Right renal pelvis (tissue), 4 donors: ENCODE measurements at places on chromosomes 3 and 15.

DNA sequence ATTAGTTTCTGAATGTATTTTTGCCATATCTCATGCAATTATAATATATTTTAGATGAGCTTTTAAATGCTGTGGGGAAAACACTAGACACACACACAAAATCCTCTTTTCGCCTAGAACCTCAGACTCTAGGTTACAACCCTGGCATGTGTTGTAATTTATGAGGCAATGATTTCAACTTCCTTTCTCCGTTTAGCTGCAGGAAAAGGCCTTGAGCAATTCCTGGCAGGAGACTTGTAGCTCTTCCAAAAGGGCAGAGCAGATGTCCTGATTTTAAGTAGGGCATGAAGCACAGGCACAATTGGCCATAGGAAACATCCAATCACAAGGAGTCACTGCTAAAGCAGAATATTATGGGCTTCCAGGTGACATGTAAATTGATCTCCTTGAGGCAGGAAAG is 82.0 kb downstream of the GPR156 start:
- DNase-seq = peak; percentile 16

DNA sequence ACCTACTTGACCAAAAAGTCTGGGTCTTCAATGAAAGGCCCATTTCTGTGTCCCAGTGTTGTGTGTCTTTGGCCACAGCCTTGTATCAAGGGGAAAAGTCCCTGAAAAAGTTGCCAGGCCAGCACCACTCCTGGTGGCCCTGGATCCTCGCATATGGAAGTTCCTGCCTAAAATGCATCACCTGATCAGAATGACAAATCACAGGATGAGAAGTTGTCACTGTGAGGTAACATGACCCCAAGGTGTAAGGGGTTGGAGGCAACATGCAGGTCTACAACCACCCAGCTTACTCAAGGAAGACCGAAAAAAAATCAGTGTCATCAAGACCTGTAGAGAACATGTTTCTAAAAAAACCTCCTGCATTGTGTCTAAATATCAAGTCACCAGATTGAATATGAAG is 25.6 kb downstream of the PARP15 start:
- DNase-seq = no peak

DNA sequence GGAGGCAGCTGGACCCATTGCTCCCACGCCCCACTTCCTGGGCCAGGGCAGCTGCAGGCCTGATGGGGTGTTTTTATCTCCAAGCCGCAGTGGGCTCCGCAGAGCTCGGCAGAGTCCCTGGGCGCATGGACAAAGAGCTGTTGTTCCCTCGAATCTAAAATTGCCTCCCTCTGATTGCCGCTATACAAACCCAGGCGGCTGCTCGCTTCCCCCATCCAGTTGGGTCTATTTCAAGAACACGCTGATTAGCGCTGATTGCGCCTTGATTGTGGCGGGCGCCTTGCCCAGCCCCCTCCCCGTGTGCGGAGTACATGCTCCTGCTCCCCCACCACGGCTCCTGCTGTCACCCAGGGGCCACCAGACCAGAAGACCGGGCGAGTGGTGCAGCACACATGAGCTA is 43.4 kb upstream of the SLC6A1 start:
- no peak for DNase-seq

DNA sequence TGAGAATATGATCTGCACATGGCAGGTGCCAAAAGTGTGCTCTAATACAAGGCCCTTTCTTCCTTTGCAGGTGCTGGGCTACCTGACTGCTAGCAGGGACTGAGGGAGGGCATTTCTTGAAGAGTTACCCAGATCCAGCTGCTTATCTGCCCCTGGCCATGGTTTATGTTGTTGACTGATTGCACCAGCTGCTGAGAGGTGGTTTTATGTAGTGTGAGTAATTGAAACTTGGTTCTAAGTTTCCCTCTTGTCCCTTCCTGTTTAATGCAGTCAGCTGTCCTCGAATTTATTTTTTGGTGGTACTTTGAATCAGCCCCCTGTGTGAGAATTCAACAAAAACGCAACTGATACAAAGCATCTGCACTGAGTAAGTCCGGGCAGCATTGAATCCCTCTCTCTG is 288.3 kb upstream of the C2CD4B start:
- DNase-seq = no peak

GRCh38 chr3:110016235-110016815 is 679.0 kb upstream of the DPPA4 start:
- DNase-seq = no peak

GRCh38 chr15:25795061-25795460 is 68.1 kb downstream of the ATP10A start:
- DNase-seq = no peak

GRCh38 chr3:66692042-66692765 is 191.4 kb upstream of the LRIG1 start:
- DNase-seq = no peak

GRCh38 chr15:29821416-29822099 is 710 bp downstream of the TJP1 start:
- peak; percentile 59 for DNase-seq

DNA sequence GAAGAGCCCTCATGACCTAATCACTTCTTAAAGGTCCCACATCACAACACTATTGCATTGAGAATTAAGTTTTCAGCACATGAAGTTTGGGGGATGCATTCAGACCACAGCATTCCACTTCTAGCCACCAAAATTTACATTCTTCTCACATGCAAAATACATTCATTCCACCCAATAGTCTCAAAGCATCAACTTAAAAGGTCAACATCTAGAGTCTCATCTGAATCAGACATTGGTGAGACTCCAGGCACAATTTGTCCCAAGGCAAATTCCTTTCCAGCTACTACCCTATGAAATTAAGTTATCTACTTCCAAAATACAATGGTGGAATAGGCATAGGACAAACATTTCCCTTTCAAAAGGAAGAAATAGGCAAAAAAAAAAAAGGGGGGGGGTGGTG is 64.9 kb downstream of the PLSCR2 start:
- no peak for DNase-seq

- no peak for DNase-seq
Measured at GRCh38 chr15:76636059-76636458, 269.1 kb downstream of the SCAPER start.

GRCh38 chr3:106256249-106256957 is 387.6 kb upstream of the CBLB start:
- no peak for DNase-seq

DNA sequence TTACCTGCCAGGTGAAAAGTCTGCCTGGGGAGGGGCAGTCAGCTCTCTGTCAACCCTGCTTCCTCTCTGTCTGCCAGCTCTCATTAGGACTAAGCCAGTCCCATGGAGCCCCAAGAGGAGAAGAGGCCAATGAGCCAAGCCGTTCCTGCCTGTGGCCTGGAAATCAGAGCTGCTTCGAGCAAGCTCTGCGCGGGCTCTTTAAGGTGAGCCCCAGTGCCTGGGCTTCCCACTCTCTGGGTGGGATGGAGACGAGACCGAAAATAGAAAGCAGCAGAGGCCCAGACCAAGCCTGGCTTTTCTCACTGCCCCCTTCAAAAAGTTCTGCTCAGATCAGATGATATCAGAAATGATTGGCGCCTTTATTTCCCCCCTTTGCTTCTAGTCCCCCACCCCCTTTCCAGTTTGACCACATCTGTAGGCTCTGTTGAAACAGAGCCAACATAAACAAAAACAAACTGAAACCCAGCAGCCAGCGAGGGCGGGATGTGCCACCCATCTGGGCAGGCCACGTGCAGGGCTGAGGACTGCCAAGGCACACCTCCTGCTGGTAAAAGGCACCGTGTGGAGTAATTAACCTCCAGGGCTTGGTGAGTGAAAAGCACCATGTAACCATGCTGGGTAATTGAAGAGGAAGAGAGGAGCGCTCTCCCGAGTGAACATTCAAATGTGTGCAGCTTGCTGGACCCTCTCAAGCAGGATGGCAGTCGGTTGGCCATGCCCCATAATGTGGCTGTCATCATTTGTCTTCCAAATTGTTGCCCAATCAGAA is 471.0 kb upstream of the PROK2 start:
- DNase-seq = no peak

- peak; percentile 70 for DNase-seq
Measured at GRCh38 chr3:44648564-44649229, at the start of gene ZNF35. TSS of gene ZNF35 (plus strand) at chr3:44648732. CDS start at chr3:44651068, 2,336 bp downstream.

DNA sequence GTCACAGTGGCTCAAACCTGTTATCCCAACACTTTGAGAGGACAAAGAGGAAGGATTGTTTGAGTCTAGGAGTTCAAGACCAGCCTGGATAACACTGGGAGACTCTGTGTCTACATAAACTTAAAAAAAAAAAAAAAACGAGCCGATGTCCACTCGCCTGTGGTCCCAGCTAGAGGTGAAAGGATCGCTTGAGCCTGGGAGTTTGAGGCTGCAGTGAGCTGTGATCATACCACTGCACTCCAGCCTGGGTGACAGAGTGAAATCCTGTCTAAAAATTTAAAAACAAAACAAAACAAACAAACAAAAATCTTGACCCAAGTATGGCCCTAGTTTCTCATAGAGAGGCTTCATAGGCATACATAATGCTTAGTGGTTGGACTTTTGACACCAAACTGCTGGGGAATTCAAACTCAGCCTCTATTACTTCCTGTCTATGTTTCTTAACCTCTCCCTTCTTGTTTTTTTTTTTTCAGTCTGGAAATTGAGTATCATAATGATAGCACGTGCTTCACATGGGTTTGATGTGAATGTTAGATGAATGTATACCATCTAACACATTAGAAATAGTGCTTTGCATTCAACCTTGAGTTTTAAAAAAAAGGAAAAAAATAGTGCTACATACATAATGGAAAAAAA is 46.4 kb upstream of the CAPN7 start:
- DNase-seq = no peak

GRCh38 chr3:112848196-112848595 is 1.5 kb upstream of the CD200R1L start:
- DNase-seq = no peak

- DNase-seq = no peak
Measured at GRCh38 chr3:30752970-30753369, 141.5 kb downstream of the GADL1 start.

DNA sequence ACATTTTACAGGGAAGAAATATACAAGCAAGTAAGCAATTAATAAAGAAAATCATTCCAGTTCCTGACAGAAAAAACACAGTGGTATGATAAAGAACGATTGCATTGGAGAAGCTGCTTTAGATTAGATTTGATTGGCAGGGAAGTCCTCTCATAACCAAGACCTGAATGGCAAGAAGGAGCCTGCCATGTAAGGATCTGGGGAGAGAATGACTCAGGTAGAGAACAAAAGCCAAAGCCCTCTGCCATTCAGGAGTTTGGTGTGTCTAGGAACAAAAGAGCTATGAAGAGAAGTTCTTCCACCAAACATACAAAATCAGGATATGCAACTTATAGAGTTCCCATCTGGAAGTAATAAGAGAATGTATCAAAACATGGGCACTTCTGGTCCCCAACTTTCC is 57.6 kb downstream of the SIDT1 start:
- no peak for DNase-seq

DNA sequence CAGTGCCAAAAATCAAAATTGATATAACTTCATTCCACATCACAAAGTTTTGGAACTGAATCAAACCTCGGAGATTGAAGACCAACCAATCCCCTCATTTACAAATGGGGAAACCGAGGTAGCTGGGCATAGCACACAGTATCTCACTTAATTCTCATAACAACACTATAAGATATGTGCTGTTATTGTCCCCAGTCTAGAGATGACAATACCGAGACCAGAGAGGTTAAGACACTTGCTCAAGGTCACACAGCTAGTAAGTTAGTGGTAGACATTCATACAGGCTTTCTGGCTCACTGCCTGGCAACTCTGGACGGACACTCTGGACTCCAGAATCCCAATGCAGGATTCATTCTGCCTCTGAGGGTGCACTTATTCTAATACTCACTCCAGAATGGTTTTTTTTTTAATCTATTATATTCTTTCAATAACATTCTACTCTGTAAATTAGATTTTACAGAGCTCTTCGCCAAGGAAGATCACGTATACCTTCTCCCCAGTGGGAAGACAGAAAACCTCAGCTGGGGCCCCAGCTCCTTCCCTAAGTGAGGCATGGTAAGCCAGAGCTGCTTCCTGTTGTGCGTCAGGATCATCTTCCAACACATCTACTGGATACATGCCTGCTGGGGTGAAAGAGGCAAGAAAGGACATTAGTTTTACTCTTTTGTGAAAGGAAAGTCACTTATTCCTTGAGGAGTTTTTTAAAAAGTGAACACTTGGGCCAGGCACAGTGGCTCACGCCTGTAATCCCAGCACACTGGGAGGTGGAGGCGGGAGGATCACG is 128.4 kb upstream of the IGF1R start:
- no peak for DNase-seq

- DNase-seq = no peak
Measured at GRCh38 chr3:52593103-52593502, 56.7 kb downstream of the UQCC5 start.

GRCh38 chr3:103308921-103309320 is 874.1 kb downstream of the ZPLD1 start:
- no peak for DNase-seq

GRCh38 chr3:121818578-121818977 is 16.3 kb downstream of the IQCB1 start:
- DNase-seq = no peak

DNA sequence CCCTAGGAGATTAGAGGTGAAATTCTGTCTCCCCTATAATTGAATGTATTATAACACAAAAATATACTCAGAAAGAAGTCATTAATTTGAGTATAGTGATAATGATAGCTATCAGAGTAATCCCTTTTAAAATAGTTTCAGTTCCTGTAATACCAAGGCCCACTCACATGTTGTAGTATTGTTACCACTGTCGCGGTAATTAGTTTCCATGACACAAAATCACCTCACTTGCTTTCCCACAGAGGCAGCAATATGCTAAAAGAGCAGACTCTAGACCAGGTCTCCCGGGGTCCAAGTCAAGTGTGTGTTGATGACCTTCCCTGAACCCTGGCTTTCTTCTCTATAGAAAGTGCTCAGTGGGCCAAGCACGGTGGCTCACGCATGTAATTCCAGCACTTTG is 39.5 kb upstream of the NSMCE3 start:
- DNase-seq = no peak

GRCh38 chr3:38711321-38711720 is 61.8 kb upstream of the SCN5A start:
- no peak for DNase-seq

DNA sequence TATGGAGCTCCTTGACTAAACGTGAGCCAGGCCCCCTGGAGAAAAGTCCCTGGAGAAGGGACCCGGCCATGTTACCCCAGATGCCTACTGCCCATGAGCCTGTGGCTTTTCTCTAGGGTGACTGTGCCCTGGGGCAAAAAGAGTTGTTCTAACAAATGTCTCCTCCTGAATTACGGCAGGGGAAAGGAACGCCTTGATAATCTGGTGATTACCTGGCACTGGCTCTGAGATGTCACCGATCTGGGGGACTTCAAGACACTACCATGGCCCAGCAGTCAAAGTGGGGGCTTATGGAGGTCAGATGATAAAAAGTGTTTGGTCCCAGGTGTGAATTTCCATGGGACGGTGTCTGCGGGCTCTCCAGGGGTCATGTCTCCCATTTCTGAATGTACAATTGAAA is 140.7 kb downstream of the KLF13 start:
- DNase-seq = no peak
